ENCODE measurements at places on chromosomes 12 and 14.

GRCh38 chr14:71452987-71453386 is 479.2 kb upstream of the RGS6 start:
- no peak for DNase-seq

DNA sequence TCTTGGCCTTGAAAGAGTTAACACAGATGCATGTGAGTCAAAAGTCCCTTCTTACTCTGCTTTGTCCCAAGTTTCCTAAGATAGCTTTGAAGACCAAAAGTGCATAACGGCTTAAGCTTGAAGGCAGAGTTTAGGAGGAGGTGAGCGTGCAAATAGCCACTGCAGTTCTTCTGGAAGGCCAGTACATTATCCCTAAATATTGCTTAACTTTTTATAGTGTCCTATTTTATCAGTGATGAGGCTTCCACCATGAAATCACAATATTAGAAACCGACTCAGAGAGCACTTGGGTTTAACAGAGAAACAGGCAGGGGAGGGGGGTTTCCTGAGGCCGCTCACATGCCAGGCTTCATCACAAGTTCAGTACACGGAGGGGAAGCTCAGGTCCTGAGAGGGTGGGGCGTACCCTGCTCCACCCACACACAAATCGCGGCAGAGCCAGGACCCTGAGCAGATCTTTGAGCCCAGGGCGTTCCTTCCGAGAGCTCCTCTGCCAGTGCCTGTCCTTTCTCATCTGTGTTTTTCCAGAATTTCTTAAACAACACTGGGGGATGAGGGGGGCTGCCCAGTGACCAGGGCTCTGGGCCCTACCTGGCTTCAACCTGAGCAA is 26.8 kb upstream of the BDKRB2 start:
- no peak for DNase-seq

DNA sequence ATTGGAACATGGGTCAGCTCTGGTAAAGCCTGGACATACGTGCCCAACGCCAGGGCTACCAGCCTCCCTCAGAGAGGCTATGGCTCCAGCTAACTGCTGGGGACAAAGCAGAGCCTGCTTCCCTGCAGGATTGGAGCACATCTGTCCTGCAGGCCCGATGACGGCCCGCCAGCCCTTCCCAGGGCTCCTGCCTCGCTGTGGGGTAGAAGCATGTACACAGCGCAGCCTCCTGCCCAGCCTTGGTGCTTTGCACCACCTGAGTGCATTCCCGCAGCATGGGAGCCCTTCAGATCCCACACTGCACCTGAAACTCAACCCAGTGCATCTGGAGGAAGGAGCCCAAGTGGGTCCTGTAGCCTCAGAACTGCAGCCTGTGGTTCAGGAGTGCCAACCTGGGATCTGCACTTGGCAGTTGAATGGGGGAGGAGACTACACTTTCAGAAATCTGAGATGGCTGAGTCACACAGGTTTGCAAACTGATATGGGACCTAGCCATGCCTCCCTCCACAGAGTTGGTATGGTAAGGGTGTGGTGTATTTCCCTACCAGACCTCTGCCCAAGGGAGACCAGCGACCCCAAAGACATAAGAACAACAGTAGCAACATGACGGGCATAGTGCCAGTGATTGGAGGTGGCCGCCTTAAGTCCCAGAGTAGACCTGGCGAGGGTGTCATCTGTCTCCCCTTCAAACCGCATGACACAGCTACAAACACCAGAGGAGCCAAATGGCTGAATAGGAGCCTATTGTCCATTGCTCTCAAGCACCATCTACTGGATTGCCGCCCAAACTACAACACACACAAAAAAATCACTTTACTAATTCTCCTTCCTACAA is 273.9 kb upstream of the MIS18BP1 start:
- no peak for DNase-seq

GRCh38 chr14:77903221-77903620 is 103.3 kb downstream of the ADCK1 start:
- no peak for DNase-seq

DNA sequence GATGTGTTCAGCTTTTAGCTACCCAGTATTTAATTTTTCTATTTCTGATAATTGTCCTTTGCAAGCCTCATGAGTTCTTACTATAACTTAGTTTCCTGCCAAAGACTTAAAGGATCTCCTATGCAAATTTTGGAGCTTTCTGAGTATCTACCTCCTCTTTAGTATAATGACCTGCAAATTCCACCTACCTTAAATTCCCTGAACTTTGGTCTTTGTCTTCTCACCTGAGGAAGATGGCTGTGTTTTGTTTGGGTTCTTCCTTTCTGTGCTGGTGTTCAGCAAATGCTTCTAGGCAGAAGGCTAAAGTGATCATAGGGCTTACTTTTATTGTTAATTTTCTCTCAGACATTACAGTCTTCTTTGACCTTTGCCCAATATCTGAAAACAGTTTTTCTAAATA is 142.8 kb downstream of the FUT8 start:
- no peak for DNase-seq

DNA sequence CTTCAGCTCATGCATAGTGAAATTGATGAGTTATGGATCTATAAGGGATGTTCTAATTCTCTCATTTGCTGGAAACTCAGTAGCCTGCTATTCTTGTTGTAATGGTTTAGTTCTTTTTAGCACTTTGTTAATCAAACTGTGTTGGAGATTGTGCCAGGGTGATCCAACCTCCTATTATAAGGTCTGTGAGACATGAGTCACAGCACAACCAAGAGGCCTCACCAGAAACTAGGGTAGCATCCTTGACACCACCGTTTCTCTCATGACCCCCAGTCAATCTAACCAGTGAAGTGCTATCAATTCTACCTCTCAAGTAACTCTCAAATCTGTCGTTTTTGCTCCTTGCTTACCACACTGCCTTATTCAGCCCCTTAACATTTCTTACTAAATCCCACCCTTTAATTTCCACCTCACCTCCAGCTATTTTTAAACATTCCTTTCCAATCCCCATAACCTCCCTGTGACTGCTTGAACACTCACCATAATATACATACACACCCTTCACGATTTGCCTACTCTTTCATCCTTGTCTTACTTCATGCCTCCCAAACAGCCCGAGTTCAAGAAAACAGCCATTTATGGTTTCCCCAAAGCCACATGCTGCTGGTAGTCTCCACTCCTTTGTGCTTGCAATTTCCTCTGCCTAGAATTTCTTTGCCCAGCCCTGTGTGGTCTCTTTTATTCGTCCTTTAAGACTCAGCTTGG is 53.9 kb upstream of the NUDT4 start:
- no peak for DNase-seq

DNA sequence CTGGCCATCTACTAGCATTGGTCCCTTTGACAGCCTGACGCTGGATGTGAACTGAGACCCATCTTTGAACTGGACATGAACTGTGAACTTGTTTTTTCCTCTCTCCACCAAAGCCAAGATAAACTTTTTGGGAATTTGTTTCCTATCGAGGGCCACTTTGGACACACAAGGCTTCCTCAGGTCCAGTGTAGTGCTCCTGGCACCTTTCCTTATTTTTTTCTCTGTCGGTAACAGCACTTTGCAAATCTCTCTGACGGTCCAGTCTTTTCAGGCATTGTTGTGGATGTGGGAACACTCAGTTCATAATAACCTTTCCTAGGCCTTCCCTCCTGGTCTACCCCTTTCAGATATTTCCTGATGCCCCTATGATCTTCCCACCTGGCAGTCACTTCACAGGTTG is 5.0 kb downstream of the KCNA1 start:
- DNase-seq = no peak

- DNase-seq = no peak
These were observed 16.7 kb upstream of the E2F7 start for GRCh38 chr12:77082021-77082420.

- no peak for DNase-seq
These were observed 29.7 kb upstream of the CHST11 start for GRCh38 chr12:104426926-104427546.

GRCh38 chr14:61813096-61813606 is 50.9 kb downstream of the SNAPC1 start:
- DNase-seq = no peak

DNA sequence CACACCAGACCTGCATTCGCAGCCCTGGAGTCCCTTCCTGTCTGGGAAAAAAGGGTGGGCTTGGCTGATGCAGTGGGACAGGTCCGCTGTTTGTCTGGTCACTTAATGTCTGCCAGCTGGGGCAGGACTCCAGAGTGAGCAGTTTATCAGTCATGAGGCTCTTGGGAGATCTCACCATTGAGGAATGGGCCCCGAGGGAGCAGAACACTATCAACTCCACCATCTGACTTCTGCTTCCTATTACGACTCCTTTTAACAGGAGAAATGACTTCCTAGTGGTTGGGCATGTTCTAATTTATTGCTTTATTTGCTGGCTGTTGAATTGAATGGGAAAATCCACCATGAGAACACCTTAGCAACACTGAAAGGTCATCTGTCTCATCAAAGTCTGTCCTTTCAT is 182.5 kb upstream of the RASSF8 start:
- DNase-seq = no peak

- DNase-seq = no peak
These were observed 117.5 kb downstream of the DACT1 start for GRCh38 chr14:58755031-58755925.

DNA sequence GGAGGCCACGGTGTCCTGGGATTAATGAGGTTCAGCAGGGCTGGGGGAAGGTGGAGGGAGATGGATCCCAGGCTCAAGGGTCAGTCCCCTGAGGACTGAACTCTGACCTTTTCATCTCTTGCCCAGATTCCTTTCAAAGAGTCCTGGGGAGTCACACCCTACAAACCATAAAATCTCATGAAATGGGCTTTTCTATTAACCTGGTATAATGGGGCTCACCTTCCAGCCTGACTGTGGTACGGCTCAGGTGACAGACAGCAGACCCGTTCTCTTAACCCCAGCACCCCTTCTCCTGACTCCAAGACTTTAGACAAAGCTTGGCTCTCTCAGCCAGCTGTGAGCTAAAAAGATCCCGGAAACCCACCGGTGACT is 268.2 kb downstream of the ADGRD1 start:
- no peak for DNase-seq

- no peak for DNase-seq
These were observed 51.1 kb upstream of the TCL1A start for GRCh38 chr14:95765051-95765450.
